ENCODE measurements at places on chromosomes 6 and 20. TPM values are rescaled to one million over a fixed set of nuclear protein-coding genes. Genes with fewer than 3 reads are reported as not detected.

- DNase-seq = no peak
These were observed 61.5 kb downstream of the KCNS1 start for GRCh38 chr20:45039475-45039820.

DNA sequence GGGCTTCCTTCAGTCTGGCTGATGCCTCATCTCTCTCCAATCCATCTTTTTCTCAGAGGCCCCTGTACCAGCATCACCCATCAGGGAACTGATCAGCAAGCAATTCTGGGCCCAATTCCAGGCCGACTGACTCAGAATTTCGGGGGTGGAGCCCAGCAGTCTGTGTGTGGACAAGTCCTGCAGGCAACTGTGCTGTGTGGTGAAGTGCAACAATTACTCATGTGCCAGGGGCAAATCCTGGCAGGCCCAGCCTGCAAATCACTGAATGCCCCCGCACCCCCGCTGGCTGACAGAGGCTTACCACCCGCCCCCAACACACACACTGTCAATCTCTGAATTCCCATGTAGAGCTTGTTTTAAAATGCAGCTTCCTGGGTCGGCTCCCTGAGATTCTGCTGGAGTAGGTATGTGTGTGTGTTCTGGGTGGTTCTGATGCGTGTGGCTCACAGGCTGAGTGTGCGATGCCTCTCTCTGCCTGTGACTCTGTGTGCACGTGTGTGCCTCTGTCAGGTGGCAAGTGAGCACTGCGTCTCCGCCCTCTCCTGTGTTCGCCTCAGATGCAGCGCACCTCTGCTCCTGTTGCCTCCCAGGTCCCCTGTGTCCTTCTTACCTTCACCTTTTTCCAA, 45.4 kb downstream of the SSR1 start:
- peak; percentile 74 for DNase-seq

GRCh38 chr6:165820934-165821333, 157.9 kb upstream of the PDE10A start:
- no peak for DNase-seq

GRCh38 chr6:126873351-126873750, 245.1 kb upstream of the RSPO3 start:
- no peak for DNase-seq

DNA sequence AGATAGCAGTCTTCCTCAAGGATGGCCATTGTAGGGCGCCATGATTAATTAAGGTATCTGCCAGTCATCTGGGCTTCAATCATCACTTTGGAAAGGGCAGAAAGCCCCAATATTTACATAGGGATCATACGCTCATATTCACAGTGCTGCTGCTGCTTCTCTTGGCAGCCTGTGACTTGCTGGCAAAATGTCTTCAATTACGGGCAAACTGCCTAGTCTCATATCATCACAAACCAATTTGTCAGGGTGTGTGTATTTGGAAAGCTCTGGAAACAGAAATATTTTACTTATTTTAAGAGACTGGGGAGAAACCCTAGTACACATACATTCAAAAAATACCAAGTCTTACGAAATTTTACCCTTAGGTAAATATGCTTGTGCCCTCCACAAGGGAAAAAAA, 77.6 kb downstream of the SAMD5 start:
- no peak for DNase-seq

- no peak for DNase-seq
These were observed 327.9 kb upstream of the MARCKS start for GRCh38 chr6:113529196-113529595.

- DNase-seq = peak; percentile 99
These were observed at the start of gene NFYA for GRCh38 chr6:41072836-41073202. NFYA (plus strand) TSS chr6:41072974; CDS start chr6:41079090, 6,116 bp downstream.

DNA sequence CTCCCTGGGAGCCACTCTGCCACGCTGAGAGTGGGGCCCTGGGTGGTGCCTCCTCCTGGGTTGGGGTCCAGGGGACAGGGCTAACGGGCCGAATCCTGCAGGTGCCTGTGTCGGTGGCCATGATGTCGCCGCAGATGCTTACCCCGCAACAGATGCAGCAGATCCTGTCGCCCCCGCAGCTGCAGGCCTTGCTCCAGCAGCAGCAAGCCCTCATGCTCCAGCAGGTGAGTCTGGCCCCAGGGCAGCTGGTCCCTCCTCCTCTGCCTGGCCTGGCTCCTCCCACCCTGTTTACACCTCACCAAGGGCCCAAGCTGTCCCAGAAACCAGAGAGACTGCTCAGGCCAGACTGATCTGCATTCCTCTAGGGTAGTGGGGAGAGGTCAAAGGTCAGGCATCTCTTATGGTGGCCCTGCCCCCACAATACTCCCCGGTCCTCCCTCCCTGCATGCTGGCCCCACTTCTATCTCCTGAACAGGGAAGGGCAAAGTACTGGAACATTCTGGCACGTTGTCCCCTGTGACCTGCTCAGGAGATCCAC, 38.6 kb downstream of the FOXP4 start:
- peak; percentile 44 for DNase-seq

DNA sequence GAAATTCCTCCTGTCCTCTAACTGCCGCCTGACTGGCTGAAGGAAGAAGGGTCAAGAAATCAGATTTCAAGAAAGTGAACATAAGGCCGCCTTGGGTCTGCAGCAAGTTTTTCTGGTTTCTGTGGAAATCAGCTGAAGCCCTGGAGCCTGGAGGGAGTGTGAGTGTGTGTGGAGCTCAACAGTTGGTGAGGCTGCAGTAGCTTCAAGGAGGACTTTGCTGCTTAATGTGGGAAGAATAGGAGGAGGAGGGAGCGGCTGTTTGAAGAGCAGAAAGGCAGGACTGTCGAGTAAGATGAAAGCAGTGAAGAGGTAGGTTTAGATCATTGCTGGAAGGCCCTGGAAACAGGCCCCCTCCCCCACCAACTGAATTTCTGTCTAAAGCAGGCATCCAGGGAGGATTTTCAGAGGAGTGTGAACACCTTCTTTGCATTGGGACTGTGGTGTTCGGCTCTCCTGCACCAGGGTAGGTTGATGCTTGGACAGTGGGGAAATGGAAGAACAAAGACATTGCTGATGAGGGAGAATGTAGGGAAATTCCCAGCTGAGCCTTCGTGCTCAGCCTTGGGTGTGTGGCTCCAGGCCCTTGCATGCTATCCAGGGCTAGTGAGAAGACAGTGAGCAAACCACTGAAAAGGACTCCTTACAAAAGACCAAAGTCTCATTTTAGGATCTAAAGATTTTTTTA, 79.5 kb upstream of the VSTM2L start:
- DNase-seq = no peak

- no peak for DNase-seq
These were observed 61.7 kb downstream of the ESF1 start for GRCh38 chr20:13723011-13723410.

DNA sequence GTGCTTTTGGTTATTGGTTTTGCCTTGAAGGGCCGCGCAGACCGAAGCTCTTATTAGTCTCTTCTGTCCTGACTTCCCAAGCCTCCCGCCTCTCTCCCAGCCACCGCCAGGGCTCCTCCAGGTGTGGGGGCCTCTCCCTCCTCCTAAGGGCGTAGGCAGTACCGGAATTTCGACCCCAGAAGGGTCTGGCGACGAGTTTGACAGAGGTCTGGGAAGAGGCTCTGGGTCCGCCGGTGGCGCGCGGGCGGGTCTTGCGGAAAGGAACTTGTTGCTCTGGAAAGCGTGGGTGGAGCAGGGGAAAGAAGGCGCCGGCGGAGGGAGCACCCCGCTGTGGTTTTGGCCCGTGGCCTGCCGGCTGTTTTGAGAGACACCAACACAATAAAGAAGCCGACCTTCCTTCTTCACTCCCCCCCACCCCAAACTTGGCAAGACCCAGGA, 1.8 kb downstream of the PCSK2 start:
- peak; percentile 60 for DNase-seq

- DNase-seq = no peak
These were observed 4.3 kb downstream of the LAMP5 start for GRCh38 chr20:9518576-9519175.

- DNase-seq = no peak
These were observed 565.4 kb downstream of the RFPL4B start for GRCh38 chr6:112912416-112913101.

- no peak for DNase-seq
These were observed 122.3 kb downstream of the ANKS1A start for GRCh38 chr6:35011096-35012041.

- no peak for DNase-seq
These were observed 47.8 kb upstream of the NT5E start for GRCh38 chr6:85402071-85402470.

DNA sequence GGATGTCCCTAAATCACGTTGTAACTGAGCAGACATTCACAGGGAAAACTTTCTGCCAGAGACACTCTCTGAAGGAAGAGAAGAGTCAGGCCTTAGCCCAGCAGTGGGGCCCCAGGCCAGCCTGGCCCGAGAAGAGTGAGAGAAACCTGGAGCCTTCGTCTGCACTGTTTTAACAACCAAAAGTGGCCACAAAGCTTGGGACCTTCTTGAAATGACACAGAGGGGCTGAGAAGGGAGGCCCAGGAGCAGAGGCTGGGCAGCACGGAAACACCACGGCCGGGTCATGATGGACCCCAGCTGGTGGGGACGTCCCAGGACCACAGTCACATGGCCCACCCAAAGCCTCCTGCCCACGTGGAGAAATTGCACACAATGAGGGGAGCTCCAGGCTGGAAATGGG, 126.8 kb upstream of the THBS2 start:
- no peak for DNase-seq

DNA sequence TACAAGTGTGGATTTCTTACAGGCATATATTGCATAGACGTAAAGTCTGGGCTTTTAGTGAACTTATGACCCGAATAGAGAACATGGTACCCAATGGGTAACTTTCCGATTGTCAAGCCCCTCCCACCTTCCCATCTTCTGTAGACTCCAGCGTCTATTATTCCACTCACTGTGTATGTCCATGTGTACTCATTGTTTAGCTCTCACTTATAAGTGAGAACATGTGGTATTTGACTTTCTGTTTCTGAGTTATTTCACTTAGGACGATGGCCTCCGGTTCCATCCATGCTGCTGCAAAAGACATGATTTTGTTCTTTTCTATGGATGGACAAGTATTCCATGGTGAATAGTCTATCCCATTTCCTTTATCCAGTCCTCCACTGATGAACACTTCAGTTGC, 306.4 kb downstream of the CD83 start:
- DNase-seq = no peak

GRCh38 chr6:140915551-140915950, 1217.2 kb upstream of the GJE1 start:
- no peak for DNase-seq

MCM3 gene
- total RNA-seq = 21.7 TPM

SRSF12 gene
- total RNA-seq = 0.24 TPM

EPPIN gene
- not detected for total RNA-seq

IRF4 gene
- 0.68 TPM for total RNA-seq

MICB gene
- 1.5 TPM for total RNA-seq
